ENCODE measurements at places on chromosomes 16 and 17. TPM values are rescaled to one million over a fixed set of nuclear protein-coding genes. Genes with fewer than 3 reads are reported as not detected.

The CETP gene
- polyA plus RNA-seq = not detected

The ZNF629 gene
- 10.4 TPM for polyA plus RNA-seq

The TMED6 gene
- polyA plus RNA-seq = not detected

The CBX2 gene
- polyA plus RNA-seq = 16.9 TPM

The ACAP1 gene
- polyA plus RNA-seq = 0.66 TPM

The TMEM238L gene
- polyA plus RNA-seq = not detected

The TEKT1 gene
- not detected for polyA plus RNA-seq

The MT4 gene
- polyA plus RNA-seq = not detected

The DNAI2 gene
- not detected for polyA plus RNA-seq

The GPR142 gene
- polyA plus RNA-seq = not detected

Measured in neural cell (in vitro differentiated cells).